ENCODE measurements at places on chromosomes 3 and 15.

- no peak for DNase-seq
Measured at GRCh38 chr15:42395838-42396237, 36.5 kb downstream of the CAPN3 start.

DNA sequence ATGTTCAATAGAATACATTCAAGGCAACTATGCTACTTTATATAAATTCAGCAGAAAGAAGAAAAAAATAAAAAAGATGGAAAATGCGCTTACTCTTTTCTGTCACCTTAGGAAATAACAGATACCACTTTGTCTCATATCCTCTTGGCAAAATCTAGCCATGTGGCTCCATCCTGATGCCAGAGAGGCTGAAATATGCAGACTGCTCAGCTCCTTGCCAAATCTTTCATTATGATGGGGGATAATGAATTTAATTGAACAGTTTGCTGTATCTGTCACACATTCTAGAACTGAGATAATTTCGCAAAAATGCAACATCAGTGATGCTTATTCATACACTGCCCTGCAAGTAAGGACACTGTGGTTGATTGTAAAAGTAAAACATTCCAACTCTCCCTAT is 1081.5 kb downstream of the PLOD2 start:
- no peak for DNase-seq

GRCh38 chr15:70669006-70669602 is 94.3 kb downstream of the UACA start:
- no peak for DNase-seq

GRCh38 chr3:52722491-52722890 is 16.6 kb downstream of the SPCS1 start:
- DNase-seq, result no peak

- no peak for DNase-seq
Measured at GRCh38 chr15:73319460-73320245, 49.1 kb downstream of the HCN4 start.

GRCh38 chr3:98577178-98577895 is 16.1 kb downstream of the CPOX start:
- no peak for DNase-seq

DNA sequence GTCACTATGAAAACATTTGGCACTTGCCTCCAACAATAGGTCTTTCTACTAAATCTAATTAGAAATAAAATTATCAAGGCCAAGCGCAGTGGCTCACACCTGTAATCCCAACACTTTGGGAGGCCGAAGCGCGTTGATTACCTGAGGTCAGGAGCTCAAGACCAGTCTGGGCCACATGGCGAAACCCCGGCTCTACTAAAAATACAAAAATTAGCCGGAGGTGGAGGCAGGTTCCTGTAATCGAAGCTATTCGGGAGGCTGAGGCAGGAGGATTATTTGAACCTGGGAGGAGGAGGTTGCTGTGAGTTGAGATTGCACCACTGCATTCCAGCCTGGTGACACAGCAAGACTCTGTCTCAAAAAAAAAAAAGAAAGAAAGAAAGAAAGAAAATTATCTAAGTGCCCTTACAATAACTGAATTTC is 1.6 kb upstream of the PLD1 start:
- DNase-seq, result no peak

GRCh38 chr3:38725726-38726419 is 76.4 kb upstream of the SCN5A start:
- DNase-seq, result no peak

GRCh38 chr3:132196113-132196512 is 121.1 kb upstream of the ACP3 start:
- no peak for DNase-seq

- no peak for DNase-seq
Measured at GRCh38 chr3:124118397-124118796, 126.5 kb upstream of the ROPN1 start.

GRCh38 chr3:124700880-124701684 is 29.2 kb upstream of the UMPS start:
- no peak for DNase-seq

DNA sequence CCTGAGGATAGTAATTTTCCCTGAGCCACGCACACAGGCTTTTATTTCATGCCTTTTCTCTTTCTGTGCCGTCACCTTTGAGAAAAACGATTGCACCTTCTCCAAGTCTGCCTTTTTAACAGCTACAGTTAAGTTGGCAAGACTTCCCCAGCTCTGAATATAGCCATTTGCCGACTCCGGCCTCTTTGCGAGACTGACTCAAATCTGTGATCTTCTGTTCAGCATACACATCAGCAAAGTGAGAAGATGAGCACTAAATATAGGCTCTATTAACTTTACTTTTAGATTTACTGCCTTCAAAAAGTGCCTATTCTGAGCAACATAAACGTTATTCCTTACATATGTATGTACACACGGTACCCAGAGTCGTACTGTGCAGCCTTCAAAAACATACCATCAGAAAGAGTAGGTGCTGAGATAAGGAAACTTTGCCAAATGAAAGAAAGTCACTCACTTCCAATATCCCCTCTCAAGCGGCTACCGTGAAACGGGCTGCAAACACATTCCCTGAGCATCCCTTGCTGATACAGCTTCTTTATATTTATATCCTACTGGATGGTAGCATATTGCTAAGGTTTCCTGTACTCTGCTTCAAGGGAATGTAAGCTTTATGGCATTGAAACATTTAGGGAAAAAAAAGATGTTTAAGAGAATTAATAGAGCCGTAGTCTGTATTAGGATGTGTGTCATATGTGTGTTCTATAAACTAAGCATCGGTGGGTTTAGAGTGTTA is 283.3 kb upstream of the TPRG1 start:
- DNase-seq, result no peak

- no peak for DNase-seq
Measured at GRCh38 chr3:42843713-42844411, 31.8 kb downstream of the CYP8B1 start.

GRCh38 chr3:195178124-195178910 is 92.6 kb downstream of the XXYLT1 start:
- DNase-seq, result no peak

DNA sequence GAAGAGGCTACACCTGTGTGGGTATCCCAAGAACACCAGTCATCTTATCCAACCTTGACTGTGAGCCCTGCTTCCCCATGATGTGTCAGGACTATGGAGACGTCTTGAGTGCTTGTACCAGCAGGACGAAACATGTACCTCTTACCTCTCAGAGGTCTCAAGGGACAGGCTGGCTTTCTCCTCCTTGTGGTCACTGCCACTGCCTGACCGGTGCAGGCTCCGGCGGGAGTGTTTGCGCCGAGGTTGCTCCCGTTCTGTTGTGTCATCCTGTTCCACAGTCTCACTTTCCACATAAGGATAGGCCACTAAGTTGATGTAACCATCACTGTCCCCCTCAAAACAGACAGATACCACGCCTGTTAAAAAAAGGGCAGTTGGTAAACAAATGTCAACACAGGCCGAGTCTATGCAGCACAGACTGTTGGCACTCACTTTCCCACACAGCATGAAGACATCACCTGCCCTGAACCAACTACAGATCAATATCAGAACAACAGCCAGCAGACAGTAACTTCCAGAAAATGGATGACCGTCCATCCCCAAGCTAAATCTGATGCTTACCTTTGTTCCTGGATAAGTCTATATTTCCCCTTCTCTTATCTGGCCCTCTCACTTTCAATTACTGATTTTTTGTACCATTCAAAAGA is 14.4 kb upstream of the GMPPB start:
- no peak for DNase-seq

- DNase-seq, result no peak
Measured at GRCh38 chr15:91534235-91534634, 319.3 kb upstream of the SLCO3A1 start.

GRCh38 chr15:58222679-58223078 is 84.5 kb downstream of the AQP9 start:
- no peak for DNase-seq

GRCh38 chr3:14153663-14154062 is 24.7 kb downstream of the XPC start:
- DNase-seq, result no peak

DNA sequence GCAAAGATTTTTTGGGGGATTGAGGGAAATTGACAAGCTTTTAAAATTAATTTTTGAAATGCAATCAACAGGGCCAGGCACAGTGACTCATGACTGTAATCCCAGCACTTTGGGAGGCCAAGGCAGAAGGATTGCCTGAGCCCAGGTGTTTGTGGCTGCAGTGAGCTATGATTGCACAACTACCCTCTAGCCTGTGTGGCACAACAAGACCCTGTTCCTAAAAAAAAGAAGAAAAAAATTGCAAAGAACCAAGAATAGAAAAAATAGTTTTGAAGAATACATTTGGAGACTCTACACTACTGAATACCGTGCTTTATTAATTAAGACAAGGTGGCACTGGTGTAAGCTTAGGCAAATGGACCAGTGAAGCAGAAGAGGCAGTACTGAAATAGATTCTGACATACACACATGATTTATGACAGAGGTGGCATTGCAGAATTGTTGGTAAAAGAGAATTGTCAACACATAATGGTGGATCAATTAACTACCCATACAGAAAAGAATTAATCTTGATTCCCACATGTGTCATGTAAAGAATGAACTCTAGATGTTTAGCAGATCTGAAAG is 443.3 kb upstream of the ATP11B start:
- DNase-seq, result no peak

DNA sequence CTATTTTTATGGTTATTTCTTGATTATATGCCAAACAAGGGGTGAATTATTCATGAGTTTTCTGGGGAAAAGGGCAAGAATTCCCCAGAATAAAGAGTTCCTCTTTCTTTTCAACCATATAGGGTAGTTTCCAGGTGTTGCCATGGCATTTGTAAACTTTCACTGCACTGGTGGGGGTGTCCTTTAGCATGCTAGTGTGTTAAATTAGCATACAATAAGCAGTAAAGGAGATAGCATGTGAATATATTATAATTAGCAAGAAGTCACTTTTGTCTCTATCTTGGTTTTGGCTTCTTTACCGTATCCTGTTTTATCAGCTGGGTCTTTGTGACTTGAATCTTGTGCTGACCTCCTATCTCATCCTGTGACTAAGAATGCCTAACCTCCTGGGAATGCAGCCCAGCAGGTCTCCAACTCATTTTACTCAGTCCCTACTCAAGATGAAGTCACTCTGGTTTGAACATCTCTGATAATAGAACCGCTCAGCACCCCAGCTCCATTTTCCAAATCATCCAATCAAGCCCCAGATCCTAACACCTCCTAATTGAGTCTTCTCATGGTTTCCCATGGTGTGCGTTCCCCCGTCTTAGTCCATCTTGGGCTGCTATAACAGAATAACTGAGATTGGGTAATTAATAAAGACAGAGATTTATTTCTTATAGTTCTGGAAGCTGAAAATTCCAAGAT is 3.4 kb upstream of the SELENOT start:
- DNase-seq, result no peak

- DNase-seq, result no peak
Measured at GRCh38 chr3:100982710-100983109, 10.5 kb downstream of the ABI3BP start.

- no peak for DNase-seq
Measured at GRCh38 chr3:157294491-157294890, 134.5 kb upstream of the CCNL1 start.

- no peak for DNase-seq
Measured at GRCh38 chr3:128006061-128007032, 45.9 kb upstream of the SEC61A1 start.

DNA sequence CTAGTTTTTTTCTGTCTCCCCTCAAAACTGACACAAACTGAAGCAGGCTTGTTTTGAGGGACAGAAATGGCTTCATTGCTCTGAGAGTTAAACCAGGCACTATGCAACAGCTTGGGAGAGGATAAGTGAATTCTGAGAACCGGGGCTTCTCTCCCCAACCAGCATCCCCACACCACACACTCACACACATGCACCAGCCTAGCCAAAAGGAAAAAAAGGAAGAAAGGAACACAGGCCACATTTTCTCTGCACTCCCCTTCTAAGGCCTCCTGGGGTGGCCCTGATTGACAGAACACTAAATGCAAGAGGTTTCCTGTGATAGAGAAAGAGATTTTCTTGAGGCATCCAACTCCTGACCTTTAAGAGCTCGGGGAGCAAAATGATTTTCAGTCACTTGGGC is 177.5 kb downstream of the TLE3 start:
- no peak for DNase-seq

GRCh38 chr3:170128259-170128976 is 53.1 kb downstream of the PHC3 start:
- no peak for DNase-seq

GRCh38 chr3:103195216-103195615 is 760.4 kb downstream of the ZPLD1 start:
- no peak for DNase-seq

DNA sequence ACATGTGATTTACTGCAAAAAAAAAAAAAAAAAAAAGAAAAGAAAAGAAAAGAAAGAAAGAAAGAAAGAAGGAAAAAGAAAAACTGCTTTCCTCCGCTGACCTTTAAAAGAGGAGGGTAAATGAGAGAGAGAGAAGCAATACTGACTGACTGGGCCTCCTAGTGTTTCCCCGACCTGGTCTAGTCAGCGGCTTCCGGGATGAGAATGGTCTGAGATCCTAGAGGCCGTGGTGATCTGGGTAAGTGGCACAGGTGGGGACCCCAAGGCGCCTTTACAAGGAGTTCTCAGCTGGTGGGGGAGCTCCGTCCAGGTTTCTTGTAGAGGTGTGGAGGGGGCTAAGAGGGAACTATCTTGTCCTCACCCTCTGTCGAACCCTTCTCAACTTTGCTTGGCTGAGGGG is 223.1 kb downstream of the MEIS2 start:
- no peak for DNase-seq

- DNase-seq, result no peak
Measured at GRCh38 chr15:58257776-58258325, 119.7 kb downstream of the AQP9 start.

DNA sequence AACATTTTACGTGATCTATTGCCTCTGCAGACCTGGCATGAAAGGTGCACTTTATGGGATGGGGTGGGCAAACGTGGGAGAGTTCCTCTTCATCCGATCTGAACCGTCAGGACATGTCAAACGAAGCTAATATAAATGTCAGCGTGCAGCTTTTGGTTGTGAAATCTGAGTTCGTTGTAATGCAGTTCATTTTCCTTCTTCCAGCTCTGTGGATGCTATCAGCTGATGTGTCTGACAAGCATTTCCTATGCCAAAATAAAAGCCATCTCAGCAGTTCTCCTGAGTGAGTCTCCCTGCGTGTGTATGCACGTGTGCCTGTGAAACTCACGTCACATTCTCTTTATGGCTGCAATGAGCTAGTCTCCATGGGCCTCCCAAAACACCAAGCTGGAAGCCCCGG is 512.3 kb downstream of the MCTP2 start:
- no peak for DNase-seq

GRCh38 chr15:33115191-33115861 is 79.2 kb downstream of the FMN1 start:
- DNase-seq, result no peak

DNA sequence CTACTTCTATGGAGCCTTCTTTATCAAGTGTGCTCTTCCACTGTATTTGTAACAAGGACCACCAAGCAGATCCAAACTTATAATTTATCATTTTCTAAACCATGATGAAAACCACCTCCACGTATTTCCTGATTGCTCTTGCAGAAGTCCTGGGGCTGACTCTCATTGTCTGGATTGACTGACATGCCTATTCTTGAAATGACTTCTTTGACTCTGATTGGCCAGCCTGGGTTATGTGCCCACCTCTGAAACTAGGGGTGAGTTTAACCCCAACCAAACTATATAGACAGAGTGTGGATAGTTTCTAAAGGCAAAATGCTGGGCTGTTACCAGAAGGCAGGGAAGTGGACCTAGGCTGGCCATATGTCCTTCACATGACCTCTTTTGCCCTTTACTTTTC is 12.7 kb downstream of the TMPRSS7 start:
- no peak for DNase-seq

- no peak for DNase-seq
Measured at GRCh38 chr15:90710436-90711027, 6.6 kb upstream of the BLM start.

All from stimulated activated CD8-positive, alpha-beta memory T cell treated with anti-CD3 and anti-CD28 coated beads, Interleukin-12 subunit alpha, Interleukin-12 subunit beta, amount 100 ng/mL, for 4 hours (primary cell).